HS-5 (cell line): ENCODE measurements at places on chromosomes 2 and 18.
A peak's percentile ranks its signal among the peaks of the same experiment; 100 is the strongest.

DNA sequence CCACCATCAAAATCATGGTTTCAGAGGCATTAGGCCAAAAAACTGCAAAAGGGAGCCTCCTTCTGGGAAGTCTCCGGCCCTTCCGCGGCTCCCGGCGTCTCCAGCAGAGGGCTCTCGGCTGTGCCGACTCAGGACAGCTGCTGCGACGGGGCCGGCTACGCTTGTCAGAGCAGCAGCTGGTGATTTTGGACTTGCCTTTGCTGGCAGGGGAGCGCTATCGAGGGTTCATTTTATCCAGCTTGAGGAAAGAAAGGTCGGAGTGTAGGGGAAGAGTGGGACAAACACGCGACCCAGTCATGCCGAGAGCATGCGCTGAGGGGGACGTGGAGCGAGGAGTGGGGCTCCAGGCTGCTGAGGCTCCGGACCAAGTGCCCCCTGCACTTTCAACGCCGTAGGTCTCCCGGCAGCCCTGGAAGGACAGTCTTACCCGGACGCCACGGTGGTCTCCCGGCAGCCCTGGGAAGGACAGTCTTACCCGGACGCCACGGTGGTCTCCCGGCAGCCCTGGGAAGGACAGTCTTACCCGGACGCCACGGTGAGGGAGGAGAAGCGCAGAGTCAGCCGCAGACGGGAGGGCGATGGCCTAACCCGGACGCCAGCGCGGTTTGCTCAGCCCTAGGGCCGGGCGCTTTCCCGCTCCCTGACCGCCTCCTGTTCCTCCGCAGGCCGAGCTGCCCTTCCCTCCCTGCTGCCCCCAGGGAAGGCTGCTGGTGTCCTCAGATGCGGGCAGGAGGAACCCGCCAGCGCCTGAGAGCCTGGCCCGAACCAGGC, 21.7 kb downstream of the DDX18 start:
- DNase-seq: no peak

DNA sequence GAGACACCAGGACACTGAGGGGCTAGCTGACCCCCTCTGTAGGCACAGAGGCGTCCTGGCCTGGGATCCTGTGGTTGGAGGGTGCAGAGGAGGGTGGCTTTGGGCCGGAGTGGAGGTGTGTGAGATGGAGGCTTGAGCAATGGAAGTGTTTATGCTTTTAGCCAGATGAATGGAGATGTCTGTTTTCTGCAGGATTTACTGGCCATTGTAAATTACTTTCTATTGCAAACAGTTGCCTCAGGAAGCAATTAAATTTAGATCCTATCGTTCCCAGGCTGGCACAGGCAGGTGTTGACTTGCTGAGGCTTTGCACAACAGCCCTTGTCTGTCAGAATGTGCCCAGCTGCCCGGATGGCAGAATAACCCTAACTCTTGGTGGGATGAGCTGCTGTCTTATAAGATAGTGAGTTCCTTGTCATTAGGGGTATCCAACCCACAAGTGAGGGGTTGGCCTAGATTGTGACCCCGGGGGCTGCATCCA, 1.8 kb upstream of the ARID5A start:
- no peak for DNase-seq

- DNase-seq: no peak
These were observed 468 bp upstream of the SATB2 start for GRCh38 chr2:199458009-199458805.

DNA sequence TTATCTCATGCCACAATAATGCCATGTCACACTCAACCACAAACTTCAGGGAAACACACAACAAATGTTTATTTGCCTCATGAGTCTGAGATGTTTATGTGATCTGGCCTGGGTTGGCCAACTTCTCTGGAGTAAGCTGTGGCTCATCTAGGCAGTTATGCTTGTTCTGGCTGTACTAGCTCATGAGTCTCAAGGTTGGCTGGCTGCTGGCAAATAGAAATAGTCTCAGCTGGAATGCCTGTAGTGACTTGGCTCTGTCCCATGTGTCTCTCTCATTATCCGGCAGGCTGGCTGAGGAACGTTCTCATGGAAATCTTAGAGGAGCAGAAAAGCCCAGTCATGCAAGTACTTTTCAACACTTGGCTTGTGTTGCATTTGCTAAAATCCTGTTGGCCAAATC, 234.9 kb upstream of the CDH2 start:
- no peak for DNase-seq

DNA sequence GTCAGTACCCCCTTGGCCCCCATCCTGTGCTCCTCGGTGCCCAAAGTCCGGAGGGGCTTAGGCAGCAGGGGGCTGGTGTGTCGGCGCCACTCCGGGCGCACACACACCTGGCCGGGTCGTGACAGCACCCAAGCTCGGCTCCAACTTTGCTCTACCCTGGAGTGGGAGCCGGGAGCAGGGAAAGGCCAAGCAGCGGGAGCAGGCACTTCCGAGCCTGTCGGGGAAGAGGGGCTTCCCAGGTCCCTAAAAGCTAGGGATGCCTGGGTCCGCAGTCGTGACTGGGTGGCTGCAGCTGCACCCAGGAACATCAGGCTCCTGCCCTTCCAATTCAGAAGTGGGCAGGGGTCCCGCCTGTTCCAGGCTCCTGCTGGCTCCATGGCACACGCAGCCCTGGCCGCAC, 48.4 kb downstream of the PAPOLG start:
- DNase-seq: no peak

- DNase-seq: no peak
These were observed 105.3 kb upstream of the FOSL2 start for GRCh38 chr2:28287256-28287915.

DNA sequence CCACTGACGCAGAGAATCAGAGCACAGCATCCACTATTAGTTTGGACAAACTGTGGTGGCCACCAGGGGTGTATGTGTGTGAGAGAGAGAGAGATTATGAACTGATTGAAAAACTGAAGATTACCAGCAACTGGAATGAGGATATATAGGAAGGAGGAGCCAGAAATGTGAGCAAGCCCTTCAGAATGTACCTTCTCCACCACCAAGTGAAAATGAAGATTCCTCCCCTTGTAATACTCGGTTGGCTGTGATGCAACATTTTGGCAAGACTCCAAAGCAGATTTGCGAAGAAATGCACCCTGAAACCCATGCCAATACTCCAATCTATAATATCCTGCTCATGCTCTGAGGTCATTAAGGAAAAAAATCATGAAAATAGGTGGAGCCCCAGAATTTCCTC, 121.2 kb upstream of the SLC35G4 start:
- DNase-seq: peak; percentile 62

- DNase-seq: no peak
These were observed 18.2 kb upstream of the HMSD start for GRCh38 chr18:63930773-63931354.

DNA sequence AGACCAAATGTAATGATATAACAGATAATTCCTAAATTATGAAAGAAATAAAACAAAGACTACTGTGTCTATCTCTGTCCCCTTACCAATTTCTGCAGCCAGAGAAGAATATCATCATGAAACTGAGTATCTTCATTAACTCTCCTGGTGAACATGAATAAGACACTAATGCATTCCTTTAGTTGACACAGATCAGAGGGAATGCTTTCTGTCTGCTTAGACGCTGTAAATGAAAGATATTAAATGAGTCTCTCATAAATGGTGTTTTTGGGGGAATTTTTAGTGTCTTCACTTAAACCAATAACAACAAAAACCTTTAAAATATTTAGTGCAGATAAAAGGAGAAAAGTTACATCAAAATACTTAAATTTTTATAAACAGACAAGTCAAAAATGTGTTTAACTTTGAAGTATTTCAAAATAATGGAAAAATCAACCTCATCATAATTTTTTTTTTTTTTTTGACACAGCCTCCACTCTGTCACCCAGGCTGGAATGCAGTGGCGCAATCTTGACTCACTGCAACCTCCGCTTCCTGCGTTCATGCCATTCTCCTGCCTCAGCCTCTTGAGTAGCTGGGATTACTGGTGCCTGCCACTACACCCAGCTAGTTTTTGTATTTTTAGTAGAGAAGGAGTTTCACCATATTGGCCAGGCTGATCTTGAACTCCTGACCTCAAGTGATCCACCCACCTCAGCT, 16.0 kb downstream of the EPG5 start:
- DNase-seq: peak; percentile 52

DNA sequence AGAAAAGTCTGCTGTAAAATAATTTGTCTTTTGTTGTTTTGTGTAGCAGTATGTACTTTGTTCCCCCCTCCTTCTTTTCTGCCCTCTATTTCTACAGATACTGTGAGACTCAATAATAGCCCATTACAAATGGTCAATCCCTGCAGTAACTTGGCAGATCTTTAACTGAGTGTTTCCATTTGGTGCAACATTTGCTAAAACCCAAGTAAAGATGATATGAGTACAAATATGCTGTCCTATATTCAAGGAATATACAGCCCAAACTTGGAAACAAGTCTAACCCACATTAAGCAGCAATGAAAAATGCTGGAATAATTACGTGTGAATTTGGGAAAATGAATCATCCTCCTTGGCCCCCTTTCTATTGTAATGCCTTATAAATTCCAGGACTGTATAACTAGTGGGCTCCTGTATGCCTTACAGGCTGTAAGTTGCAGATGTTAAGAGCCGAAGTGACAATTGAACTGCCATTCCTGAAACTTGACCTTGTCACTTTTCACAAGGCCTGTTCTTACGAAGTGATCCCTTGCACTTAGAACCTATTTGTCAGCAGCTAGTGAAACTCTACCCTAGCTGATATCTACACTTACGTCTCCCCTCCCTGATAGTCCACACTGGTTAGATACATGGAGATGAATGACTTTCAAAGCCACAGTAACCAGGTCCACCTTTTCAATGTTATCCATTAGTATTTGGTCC, 104.9 kb downstream of the IRS1 start:
- DNase-seq: no peak
